Renal pelvis (tissue), 12 donors: ENCODE measurements at places on chromosomes 3 and 15.

DNA sequence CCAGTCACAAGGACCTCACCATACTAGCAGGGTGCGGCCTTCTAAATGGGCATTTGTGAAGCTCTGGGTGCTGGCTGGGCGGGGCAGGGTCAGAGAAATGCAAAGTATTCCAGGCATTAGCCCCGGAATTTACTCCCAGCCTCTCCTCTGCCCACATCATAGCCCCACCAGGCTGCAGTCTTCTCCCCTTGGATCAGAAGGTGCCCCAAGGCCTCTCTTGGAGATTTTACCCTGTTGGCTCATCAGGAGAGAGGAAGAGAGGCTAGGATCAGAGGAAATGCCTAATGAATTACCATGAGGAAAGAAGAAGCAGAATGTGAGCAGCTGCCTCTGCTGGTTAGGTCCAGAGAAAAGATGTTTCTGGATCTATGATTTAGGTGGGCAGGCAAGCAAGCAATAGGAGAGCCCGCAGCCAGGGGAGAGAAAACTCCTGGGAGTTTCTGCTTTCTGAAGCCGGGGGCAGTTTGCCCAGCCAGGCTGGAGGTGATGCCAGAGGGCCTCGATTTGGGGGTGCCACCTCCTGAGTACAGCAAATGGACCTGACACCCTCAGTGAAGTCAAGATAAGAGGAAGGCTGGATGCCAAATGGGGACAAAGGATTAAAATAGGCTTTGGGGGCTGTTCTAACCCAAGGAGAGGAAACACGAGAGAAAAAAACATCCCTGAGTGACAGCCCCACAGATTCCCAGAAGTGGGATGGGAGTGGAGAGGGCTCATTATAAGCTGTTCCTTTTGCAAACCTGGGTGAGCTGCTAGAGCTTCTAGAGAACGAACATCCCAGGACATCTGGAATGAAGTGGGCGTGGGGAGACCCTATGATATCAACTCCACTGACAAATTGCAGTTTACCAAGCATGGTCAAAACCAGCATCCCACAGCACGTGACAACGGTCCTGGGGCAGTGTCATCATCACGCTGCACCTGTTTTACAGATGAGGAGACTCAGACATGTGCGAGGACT, 65.4 kb downstream of the BDH1 start:
- no peak for DNase-seq

DNA sequence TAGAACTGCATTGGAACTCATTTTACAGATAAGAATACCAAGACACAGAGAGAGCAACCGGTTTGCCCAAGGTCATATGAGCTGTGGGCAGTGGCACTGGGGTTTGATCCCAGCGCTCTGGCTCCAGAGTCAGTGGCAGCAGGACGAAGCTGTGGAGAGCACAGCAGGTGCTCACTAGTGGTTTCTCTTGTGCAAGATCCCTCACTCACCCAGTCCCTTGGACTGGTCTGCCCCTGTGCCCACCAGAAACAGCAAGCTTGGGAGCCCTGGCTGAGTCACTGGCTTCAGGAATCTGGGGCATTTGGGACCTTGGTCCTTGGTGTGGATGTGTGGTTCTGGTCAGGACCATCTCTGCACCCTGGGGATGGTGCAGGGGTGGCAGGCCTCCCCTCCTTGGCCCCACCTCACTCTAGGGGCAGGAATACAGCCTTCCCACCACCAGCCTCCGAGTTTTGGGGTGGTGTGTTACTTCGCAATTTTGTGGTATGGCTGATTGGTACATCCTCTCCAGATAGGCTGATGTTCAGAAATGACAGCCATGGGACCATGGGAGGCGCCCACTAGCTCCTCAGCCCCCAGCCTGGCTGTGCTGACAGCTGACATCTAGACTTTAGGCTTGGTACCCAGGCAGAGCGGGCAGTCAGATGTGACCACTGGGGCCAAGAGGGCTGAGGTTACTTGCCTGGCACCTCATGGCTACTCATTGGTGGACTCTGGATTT, 104.6 kb downstream of the LSM3 start:
- no peak for DNase-seq

DNA sequence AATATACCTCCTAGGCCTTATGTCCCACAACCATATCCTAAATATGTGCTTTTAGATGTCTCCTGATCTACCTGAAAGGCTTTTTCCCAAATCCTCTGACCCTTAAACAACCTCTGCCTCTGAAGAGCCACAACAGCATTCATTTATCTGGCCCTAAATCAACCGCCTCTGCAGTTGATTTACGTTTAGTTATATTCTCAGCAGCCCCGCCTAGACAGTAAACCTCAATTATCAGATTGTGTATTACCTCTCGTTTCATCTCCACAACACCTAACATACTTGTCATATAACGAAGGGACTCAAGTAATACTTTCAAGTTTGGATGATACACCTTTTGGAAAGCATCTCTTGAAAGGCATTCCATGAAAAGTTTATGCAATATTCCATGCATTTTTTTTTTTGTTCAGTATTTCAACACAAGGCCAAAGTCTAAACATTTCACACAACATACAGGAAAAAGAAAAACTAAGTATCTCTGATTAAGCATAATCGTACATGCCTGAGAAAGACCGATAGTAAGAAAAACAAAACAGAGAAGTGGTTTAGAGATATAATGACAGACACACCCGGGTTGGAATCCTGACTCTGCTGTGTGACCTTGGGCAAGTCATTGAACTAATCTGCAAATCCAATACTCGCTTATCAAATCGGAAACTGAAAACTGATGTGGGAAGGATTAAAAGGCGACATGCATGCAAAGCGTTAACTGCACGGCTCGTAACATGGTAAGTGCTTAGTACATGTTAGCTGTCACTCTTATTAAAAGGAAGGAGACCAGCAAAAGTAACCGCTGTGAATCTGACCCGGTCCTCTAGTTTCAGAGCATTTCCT, 778 bp downstream of the CRBN start:
- no peak for DNase-seq

GRCh38 chr15:59501597-59501996, 63.6 kb downstream of the FAM81A start:
- DNase-seq: no peak

GRCh38 chr3:171260899-171261298, 199.3 kb downstream of the TNIK start:
- DNase-seq: no peak

DNA sequence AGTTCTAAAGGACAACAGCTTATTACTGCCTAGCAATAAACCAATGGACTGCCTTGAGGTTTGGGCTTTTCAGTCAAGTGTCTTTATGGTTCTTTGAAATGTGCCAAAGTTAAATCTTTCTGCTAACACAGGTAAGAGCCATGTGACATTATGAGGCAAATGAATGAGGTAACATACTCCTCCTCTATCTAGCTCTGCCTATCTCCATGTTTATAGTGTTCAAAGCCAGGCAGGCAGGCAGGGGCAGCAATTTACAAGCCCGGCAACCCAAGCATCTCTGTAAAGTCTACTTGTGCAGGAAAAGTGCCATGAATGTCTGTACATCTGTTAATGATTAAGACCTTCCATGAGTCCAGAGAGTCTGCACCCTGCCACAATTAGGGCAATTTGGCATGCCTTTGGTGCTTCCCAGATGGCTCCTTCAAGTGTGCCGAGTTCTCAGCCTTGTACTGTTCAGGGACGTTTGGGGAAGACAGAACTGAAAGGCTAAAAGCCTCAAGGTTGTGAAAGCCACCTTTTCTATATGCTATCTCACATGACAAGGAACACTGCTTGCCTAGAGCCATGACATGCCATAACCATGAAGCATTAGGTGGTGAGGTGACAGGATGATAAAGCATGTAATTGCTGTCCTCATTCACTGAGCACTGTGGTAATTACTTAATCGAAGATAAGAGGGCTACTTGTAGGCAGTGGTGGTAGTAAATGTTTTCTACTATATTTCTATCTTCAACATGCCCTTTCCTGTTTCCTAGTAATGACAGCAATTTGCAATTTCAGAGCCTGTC, 41.4 kb upstream of the EIF1B start:
- no peak for DNase-seq

GRCh38 chr3:59473636-59474035, 423.8 kb upstream of the CFAP20DC start:
- DNase-seq: no peak

DNA sequence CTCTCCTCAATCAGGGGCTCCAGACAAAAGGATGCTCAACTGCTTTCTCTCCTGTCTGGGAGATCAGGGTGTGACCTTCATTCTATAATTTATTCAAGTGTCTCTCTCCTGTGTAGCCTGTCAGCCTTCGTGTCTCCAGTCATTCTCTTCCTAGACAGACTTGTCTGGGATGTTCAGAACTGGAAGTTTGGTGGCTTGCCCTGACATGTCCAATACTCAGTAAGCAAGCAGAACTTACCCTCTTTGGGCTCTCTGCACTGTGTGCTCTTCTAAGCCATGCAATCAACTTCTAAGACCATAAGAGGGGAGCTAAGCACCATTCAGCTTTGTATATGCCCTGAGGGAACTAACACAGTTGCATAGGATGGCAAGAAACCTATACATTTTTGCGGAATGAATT, 14.1 kb downstream of the ACKR2 start:
- DNase-seq: no peak

GRCh38 chr3:71369701-71370391, 213.7 kb downstream of the FOXP1 start:
- no peak for DNase-seq

DNA sequence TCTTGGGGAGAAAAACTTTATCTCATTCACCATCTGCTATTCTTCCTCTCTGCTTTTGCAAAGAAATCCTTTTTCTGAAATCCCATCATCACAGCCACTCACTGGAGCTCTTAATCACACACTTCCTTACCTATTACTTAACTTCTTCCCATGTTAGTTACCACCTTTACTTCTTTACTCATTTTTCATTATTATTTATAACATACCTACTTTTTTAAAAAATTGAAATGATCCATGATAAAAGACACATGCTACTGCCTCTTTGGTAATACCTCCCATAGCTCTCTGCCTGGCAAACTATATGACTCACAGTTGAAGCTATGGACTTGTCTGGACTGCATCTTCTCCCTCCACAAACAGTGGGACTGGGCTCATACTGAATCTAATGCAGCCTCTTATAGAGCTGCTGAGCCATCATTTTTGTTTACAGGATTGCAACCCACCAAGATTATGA, 150.3 kb downstream of the TNIK start:
- no peak for DNase-seq

- no peak for DNase-seq
Measured at GRCh38 chr3:173266441-173266840, 125.4 kb upstream of the SPATA16 start.

DNA sequence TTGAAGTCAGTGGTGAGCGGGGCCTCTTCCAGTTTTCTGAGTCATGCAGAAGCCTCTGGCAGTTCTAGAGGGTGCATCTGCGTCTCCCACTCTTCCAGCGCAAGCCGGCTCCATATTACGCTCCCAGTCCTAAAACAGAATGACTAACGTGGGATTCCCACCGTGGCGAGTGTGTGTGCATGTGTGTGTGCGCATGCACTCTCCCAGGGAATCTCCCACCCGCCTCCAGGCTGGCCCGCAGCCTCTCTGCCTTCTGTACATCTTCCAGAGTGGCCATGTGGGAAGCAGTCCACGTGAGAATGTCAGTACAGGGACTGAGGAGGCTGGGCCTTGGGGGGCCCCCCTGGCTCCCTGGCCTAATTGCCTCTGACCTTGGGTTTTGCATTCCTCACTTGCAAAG, 87.7 kb downstream of the LSM3 start:
- DNase-seq: no peak

GRCh38 chr3:109644746-109645145, 307.4 kb upstream of the DPPA4 start:
- DNase-seq: no peak
